ENCODE measurements at places on chromosomes 16 and 17.
A peak's percentile ranks its signal among the peaks of the same experiment; 100 is the strongest.

DNA sequence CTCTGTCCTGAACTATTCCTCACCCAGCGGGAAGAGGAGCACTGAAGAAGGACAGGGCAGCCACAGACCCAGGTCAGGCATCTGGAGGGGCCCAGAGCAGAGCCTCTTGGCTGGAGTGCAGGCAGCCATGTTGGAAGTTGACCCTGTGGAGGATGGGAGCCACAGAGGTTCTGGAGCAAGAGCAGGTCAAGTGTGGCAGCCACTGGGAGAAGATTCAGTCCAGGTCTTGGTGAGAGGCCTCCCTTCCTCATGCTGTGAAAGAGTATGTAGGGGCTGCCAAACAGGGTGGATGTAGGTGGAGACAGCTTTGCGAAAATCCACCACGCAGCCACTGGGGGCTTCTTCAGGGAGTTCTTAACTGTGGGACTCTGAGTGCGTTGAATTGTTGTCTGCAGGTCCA is 590 bp upstream of the CD79B start:
- no peak for DNase-seq

DNA sequence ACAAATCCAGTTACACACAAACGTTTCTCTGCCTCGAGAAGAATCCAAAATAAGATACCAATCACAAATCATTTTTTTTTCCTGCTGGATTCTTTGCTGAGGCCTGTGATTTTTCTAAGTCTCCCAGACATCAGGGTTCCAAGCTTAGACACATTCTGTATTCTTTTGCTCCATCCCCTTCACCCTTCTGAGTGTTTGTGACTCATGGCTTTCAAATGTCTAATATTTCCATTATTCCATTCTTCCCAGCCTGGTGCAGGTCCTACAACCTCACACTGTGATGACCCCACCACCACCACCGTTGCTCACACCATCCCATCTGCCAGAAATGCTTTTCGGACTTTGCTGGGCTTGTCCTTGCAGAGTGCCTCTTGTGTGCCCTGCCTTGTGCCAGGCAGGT is 480.1 kb downstream of the SOX9 start:
- DNase-seq, result no peak

DNA sequence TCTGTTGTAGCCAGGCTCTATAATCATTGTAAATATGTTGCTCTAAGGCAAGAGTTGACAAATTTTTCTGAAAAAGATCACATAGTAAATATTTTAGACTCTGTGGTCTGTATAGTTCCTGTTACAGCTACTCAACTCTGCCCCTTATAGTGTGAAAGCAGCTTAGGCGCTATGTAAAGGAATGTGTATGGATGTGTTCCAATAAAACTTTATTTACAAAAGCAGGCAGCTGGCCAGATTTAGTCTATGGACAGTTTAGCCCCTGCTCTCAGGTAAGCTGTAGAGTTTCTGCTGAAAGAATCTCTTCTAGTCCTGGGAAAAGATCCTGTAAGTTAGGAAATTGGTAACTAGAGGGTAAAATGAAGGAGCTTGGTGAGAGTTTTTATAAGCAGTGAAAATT is 133.1 kb downstream of the SALL1 start:
- no peak for DNase-seq

DNA sequence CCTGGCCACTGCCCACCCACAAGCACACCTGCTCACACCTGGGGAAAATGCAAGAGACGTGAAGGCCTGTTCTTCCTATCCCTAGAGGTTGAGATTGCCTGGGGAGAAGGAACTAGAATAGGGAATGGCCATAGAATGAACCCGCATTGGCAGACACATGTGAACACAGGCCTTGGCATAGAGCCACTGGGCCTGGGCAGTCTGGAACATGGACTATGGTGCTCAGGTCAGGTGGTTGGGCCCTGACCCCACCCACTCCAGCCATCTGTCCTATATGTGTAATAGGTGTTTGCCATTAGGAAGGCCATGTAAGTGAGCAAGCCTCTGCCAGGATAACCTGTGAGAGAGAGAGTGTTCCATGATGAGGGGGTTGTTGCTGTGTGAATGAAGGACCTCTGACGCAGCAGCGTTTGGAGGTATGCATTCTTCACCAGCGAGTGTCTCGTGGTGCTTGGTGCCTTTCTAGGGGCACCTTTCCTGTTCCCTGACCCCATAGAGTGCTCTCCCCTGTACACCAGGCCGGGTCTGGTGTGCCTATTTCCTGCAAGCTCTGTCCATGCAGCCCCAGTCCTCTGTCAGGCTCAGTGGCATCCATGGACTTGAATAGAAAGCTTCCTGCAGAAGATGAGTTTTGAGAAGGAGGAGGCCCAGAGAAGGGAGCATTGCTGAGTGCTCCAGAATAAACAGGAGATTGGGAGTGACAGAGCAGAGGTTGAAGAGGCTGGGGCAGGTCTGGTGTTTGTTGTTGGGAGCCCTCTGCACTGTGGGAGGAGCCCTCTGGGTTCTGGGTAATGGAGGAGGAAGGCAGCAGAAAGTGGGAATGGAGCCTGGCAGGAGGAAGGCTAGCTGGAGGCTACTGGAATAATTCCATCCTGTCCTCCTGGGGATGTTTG is 15.6 kb downstream of the CTRL start:
- DNase-seq, result no peak

GRCh38 chr17:39529455-39529854 is 68.2 kb downstream of the CDK12 start:
- no peak for DNase-seq

- DNase-seq, result peak; percentile 64
Measured at GRCh38 chr17:63476459-63476853, 405 bp upstream of the ACE start.

DNA sequence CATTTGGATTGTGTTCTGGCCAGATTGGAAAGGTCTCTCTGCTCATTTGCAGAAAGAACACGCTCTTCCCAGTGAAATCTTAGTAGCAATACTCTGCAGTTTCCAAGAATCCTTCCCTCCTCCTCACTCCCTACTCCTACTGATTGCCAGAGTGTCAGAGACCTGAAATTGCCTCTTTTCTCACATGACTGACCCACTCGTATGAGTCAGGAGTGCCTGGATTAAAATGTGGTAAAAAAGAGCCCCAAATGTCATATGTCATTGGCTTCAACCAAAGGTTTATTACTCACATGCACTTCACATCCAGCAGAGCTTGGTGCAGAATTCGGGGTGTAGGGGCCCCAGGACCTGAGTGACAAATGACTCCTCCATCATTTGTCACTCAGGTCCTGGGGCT is 39.7 kb upstream of the IRX3 start:
- DNase-seq, result no peak

- DNase-seq, result no peak
Measured at GRCh38 chr16:27859020-27859419, 204.5 kb downstream of the GSG1L start.

DNA sequence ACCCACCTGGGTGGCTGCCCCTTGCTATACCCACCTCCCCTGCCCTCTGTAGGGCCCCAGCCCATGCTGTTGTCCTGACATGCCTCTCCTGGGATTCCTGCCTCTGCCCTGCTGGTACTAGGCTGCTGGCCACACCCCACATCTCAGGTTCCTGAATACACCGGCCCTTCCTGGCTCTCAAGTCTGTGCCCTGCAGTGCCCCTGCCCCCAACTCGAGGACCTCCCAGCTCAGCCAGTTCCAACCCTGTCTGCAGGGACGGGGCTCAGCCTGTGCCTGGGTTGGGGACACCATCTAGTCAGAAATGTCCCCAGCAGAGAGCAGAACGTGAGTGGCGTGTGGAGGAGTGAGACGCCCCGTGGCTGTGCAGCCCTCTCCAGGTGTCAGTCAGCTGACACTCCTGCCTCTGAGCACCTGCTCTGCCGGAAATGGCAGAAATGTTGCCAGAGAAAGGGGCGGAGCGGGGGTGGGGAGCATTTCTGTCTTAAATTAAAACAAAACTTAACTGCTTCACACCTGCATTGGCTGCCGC is 28.7 kb downstream of the ACSF3 start:
- peak; percentile 14 for DNase-seq

DNA sequence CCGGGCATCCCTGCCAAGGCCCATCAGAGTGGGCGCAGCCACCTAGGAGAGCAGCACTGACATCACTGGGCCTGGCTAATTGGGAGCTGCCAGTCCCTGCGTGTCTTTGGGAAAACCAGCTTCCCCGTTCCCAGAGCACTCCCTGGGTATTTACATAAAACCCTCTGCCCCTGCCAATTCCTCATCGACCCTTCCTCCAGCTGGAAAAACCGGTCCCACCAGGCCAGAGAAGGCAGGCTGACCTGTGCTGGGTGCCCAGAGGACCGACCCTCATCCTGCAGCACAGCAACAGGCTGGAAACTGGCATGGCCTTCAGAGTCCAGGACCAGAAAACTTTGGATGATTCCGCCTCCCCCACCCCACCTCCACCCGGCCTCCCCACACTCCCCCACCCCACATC is 8.2 kb upstream of the FOXN1 start:
- DNase-seq, result no peak

- peak; percentile 34 for DNase-seq
Measured at GRCh38 chr16:72241930-72242329, 70.0 kb upstream of the PMFBP1 start.

- no peak for DNase-seq
Measured at GRCh38 chr16:66004699-66005098, 361.8 kb upstream of the CDH5 start.

DNA sequence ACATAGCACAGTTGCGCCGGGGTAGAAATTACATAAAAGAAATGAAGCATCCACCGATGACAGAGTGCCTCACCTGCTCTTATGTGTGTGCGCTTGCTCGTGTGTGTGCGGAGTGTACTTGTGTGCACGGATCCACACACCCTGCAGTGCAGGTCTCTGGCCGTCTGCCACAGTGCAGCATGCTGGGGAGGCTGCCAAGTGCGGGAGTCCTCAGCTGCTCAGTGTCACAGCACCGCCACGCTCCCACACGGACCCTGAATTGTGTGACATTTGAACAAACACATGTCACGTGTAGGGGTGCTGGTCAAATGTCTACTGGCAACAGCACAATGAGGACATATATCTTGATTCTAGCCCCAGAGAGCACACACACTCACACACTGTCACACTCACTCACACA is 243.0 kb upstream of the MYOCD start:
- DNase-seq, result no peak

GRCh38 chr17:64546716-64547115 is 39.9 kb downstream of the CEP95 start:
- DNase-seq, result peak; percentile 80

- peak; percentile 89 for DNase-seq
Measured at GRCh38 chr16:28326881-28327610, 34.7 kb downstream of the SBK1 start.

GRCh38 chr16:57825298-57826044 is 23.2 kb upstream of the KIFC3 start:
- DNase-seq, result no peak

- no peak for DNase-seq
Measured at GRCh38 chr17:69853541-69854224, 221.3 kb upstream of the KCNJ16 start.

DNA sequence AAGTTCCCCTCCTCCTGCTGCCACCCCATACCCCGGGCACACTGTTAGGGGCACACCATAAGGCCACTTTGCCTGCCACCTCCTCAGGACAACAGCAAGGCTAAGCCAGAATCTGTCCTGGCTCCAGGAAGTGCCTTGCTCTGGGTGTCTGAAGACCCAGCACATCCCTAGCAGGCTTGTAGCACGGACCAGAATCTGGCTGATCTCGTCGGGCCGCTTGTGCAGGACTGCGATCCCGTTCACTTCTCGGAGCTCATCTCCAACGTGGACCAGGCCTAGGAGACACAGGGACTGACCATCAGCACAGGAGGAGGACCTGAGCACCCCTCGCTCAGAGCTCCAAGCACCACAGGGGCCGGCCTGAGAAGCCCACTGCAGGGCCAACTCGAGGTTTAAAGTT is 7.4 kb downstream of the MPP3 start:
- DNase-seq, result no peak

GRCh38 chr16:53374800-53375199 is 59.5 kb upstream of the RBL2 start:
- DNase-seq, result no peak

- DNase-seq, result no peak
Measured at GRCh38 chr16:64919929-64920607, 201.8 kb downstream of the CDH11 start.

- DNase-seq, result peak; percentile 67
Measured at GRCh38 chr16:77599793-77600415, 122.4 kb upstream of the NUDT7 start.

DNA sequence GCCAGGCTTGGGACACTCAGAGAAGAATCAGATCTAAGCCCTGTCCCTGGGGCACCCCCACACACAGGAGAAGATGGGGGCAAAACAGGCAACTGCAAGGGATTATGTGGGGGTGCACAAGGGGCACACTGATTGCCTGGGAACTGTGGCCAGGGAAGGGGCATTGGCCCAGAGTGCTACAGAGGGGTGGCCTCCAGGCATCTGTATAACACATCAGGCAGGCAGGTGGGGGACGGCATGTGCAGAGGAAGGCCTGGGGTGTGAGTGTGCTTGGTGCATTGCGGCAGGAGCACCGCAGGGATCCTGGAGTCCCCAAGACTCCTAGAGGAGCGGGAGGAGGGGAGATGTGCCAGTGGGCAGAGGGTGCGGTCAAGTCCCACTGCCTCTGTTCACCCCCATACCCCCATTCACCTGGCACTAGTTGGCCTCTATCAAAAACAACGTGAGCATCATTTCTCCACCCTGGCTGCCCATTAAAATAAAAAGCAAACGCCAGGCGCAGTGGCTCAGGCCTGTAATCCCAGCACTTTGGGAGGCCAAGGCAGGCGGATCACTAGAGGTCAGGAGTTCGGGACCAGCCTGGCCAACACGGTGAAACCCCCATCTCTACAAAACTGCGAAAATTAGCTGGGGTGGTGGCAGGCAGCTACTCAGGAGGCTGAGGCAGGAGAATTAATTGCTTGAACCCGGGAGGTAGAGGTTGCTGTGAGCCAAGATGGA is 41.5 kb downstream of the C16orf82 start:
- no peak for DNase-seq

DNA sequence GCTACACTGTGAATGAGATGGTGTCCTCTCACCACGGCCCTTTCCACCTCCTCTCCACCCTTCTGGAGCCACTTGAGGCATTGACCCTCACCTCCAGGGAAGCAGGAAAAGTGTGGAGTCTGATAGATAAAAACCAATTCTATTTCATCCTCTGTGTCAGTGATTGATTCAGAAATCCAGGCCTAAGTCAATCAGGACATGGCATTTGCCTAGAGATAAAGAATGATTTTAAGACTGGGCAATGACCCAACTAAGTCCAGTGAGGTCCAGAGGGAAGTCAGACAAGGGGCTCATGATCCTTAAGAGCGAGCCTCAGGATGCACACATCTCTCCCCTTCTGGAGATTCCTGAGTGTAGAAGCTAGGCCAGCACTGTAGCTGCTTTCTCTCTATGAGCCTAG is 41.1 kb upstream of the TNRC6A start:
- DNase-seq, result no peak

DNA sequence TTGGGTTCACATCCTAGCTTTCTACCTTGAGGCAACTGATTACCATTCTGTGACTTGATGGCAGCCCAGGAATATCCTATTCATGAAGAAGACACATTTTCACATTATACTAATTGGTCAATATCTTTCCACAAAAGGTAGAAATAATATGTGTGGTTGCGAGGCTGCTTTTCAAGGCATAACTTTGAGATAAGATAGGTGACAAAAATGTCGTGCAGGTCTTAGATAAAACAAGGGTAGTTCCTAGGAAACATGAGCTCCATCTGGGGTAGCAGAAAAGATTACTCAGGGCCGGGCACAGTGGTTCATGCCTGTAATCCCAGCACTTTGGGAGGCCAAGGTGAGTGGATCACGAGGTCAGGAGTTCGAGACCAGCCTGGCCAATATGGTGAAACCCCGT is 22.3 kb upstream of the TEKT3 start:
- no peak for DNase-seq

Measured in glutamatergic neuron (in vitro differentiated cells).